ENCODE measurements at places on chromosomes 3 and 15.

DNA sequence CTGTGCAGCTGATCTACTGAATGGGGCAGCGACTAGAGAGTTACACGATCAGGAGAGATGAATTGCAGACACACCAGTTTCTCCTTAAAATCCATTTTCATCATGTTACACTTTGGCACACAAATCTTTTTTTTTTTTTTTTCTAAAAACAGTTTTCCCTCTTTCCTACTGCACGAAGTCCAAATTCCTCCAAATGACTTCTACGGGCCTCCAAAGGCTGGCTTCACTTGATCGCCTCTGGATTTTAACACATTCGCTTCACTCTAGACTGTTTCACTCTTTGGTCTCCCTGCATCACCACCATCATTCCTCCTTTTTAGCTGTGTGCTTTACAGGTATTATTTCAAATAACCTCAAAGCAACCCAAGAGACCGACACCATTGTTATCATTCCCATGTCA is 268.6 kb downstream of the RORA start:
- no peak for DNase-seq

GRCh38 chr3:43054754-43055153 is 51.1 kb downstream of the POMGNT2 start:
- no peak for DNase-seq

DNA sequence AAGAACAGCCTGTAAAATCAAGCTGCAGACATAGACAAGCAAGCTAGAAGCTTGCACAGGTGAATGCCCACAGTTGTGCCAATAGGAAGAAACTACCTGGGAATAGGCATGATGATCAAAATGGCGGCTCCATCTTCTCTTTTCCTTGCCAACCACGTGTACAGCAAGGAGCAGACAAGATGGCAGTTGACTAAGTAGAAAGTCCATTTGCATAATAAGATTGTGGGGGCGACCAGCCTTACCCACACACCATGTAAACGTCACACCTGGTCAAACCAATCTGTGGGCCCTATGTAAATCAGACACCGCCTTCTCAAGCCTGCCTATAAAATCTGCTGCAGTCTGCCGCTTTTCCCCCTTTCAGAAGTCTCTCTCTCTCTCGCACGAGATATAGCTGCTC is 25.1 kb upstream of the ANKRD34C start:
- no peak for DNase-seq

DNA sequence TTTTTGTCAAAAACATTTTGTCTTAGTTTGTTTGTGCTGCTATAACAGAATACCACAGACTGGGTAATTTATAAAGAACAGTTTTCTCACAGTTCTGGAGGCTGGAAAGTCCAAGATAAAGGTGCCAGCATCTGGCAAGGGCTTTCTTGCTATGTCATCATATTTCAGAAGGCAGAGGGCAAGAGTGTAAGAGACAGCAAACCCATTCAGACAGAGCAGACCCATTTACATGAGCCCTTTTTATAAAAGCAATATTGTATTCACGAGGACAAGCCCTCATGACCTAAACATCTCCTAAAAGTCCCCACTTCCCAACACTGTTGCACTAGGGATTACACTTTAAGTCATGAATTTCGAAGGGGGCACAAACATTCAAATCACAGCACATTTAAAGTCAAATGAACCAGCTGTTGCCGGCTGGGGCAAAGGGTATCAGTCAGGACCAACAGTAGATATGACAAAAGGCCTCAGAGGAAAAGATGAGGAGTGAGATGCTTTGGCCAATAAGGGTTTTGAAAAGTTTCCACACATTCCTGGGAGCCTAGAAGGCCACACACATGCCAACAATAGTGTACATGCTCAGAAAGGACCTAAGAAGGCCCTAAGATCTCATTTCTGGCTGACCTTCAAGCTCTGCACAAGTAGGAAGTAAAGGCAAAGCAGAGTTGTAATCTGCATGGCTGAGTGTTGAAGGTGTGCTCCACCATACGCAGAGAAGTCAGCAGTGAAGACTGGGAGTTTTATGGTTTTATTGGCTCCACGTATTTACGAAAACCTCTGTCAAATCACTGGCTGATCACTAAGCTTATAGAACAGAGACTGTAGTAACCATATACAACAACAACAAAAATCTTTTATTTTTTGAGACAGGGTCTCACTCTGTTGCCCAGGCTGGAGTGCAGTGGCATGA is 37.9 kb downstream of the UQCC5 start:
- DNase-seq, result no peak

DNA sequence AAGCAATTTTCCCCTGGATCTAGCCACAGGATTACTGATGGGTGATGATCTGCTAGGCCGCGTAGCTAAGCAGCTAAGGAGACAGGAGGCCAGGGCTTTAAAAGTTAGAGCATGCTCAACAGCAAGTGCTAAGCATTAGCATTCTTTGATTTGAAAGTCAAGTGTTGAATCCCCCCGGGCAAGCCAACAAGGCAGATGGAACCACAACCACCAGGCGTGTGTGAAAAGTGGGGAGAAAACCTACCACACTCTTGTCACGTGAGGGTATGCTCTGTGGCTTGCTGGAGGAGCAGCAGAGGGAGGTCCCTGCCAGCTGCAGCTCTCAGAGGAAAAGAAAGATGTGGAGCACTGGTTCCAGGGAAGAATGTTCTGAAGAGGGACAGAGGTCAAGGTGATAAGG is 20.9 kb downstream of the SLC51A start:
- no peak for DNase-seq

DNA sequence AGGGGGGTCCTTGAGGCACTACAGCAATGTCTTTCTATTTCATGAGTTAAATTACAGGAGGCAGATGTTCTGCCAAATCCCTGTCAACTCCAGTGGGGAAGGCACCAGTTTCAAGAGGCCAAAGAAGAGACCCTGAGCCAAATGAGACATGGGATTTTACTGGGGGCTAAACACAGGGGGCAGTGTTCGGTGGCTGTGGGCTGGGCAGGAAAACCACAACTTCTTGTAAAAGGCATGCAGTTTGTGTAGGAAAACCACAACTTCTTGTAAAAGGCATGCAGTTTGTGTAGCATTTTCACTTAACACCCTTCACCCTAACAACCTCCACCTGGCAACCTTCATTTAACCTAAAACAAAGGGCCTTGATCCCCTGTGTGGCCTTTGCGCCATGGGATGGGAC is 61.0 kb downstream of the POLR2M start:
- no peak for DNase-seq

- peak; percentile 62 for DNase-seq
Measured at GRCh38 chr3:36124118-36124796, 256.0 kb upstream of the STAC start.

DNA sequence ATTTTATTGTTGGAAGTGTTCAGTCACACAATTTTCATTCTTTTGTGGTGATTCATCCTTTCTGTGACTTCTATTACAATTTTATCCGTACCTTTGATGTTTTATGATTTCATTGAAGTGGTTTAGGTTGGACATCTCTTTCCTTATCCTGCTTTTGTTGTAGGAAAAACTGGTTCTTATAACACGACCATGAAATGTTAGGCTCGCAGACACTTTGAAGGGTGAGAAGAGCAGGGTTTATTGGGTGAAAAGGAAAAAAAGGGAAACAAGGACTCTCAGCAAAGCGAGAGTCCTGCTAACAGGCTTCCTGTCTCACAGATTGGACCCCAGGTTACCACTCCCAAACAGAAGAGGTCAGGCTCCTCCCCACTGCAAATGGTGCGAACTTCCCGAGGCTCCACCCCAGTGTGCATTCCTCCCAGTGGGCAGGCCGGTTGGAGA is 257.4 kb downstream of the STXBP5L start:
- no peak for DNase-seq

GRCh38 chr3:13200946-13201345 is 127.7 kb upstream of the IQSEC1 start:
- DNase-seq, result no peak

DNA sequence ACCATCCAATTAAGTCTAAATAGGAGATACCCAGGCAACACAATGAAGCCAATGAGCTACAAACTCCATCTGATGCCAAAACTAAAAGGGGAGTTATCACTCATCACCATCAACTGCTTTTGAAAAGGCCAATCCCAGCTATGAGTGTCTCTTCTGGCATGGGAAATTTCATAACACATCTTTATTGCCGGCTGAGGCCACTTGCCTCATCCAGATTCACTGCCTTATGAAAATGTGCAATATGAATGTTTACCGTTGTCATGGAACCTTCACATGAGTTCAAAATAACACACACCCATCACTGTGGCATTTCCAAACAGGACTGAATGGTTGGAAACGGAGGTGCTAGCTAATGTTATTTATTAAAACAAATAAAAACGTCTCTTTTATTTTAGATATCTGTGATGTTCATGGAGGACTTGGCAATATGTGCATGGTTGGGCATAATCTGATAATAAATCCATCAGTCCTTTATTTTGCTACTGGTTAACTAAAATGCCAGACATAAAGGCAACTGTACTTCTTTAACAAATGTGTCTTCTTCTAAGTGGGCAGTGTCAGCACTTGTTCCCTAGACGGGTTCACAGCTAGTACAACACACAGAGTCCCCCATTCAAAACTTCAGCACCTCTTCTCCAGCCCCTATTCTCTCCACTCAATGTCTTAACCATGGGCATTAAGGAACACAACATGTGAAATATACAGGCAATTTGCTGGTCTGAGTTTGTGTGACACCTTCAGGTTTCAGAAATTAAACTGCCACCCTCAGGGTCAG is 143.9 kb downstream of the MAGI1 start:
- peak; percentile 72 for DNase-seq

GRCh38 chr3:173747427-173747826 is 349.9 kb downstream of the NLGN1 start:
- DNase-seq, result peak; percentile 52

- DNase-seq, result no peak
Measured at GRCh38 chr3:24843955-24844354, 349.3 kb upstream of the THRB start.

- DNase-seq, result no peak
Measured at GRCh38 chr15:34802803-34803750, 7.7 kb upstream of the ACTC1 start.

DNA sequence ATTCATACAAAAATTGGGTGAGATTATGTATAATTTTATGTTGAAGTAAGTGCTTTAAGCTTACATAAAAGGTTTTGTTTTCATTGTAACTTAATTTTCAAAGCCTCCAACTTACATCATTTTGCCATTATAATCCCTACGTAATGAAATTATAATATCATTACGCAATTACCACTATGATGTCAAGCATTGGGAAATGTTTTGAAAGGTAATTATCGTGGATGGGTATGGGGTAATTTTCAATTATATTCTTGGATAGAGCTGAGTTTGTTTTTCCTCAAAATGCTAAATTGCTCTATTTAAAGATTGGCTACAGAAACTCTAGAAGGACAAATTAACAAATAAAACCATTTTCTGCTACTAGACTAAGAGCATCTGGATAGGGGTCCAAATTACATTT is 80.2 kb upstream of the FAM3D start:
- no peak for DNase-seq

GRCh38 chr15:68580026-68580882 is 1.5 kb downstream of the CORO2B start:
- DNase-seq, result no peak

- no peak for DNase-seq
Measured at GRCh38 chr3:194964809-194965208, 279.1 kb downstream of the FAM43A start.

DNA sequence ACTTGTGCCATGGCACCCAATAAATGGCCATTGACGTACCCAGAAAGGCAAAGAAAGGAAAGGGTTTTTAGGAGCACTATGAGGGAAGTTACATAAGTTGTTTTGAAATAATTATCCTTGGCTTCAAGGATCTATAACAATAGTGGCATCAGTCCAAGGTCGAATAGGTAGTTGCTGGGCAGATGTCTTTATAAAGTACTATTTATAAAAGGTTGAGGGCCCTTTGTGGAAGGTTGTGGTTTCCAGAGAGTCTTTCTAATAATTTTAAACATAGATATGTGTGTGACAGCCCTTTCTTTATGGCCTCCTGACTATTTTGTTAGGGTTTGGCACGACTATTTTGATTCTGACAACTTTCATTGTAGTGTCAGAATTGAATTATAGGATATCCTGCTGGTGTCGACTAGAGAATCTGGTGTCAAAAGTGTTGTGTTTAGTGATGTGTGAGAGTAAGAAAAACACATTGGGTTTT is 260.5 kb downstream of the PYDC2 start:
- DNase-seq, result no peak

DNA sequence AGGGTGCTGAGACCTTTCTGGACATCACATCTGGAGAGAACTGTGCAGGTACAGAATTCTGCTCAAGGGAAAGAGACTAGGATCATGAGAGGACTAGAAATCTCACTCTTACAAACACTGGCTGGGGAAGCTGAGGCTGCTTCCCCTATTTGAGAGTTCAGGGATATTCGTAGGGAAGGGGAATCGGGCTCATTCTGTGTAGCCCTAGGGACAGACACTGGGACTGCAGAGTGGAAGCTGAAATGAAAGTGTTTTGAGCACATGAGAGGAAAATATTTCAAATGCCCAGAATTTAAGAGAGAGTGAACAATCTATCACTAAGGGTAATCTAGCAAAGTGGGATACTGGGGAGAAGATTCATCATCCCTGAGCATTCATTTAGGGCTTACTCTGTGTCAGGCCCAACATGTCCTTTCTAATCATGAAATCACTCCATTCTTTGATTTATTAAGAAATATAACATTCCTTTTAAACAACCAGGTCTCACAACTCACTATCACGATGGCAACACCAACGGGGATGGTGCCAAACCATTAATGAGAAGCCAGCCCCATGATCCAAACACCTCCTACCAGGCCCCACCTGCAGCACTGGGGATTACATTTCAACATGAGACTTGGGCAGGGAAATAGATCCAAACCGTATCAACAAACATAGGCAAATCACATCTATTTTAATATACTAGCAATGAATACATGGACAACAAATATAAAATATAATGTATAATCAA is 63.0 kb downstream of the CPN2 start:
- no peak for DNase-seq

DNA sequence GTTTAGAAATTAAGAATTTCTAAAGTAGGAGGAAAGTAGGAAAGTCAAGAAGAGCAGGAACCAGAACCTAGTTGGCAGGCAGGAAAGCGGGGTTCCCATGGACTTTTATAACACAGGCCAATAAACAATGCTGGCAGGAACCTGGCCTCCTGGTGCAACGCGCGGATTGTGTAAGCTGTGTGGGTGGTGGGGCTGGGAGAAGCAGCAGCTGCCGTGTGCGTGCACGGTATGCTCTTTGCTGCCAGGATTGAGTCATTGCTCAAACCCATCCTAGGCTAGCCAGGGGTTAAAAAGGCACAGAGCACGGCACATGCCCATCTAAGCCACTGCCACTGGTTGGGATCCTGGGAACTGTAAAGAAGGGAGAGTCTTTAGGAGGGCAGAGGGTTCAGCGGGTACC is 209.9 kb upstream of the RGMA start:
- DNase-seq, result no peak
